ENCODE measurements at places on chromosomes 6 and 20.

DNA sequence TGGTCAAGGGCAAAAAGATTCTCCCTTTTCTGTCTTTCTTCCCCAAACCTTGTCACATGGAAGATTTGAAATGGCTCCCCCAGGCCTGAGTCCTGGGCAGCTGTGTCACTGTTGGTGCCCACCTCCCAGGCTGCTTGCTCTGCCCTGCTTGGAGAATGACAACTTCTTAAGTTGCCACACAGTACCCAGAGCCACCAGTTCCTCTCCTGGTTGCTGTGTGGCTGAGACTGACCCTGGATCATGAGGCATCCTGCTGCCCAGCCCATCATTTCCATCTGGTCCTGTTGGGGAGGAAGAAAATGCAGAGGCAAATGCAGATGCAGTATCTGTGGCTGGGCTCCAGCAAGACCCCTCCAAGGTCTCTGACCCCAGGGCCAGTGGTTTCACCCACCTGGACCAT, 113.7 kb downstream of the PHACTR3 start:
- DNase-seq, result no peak

DNA sequence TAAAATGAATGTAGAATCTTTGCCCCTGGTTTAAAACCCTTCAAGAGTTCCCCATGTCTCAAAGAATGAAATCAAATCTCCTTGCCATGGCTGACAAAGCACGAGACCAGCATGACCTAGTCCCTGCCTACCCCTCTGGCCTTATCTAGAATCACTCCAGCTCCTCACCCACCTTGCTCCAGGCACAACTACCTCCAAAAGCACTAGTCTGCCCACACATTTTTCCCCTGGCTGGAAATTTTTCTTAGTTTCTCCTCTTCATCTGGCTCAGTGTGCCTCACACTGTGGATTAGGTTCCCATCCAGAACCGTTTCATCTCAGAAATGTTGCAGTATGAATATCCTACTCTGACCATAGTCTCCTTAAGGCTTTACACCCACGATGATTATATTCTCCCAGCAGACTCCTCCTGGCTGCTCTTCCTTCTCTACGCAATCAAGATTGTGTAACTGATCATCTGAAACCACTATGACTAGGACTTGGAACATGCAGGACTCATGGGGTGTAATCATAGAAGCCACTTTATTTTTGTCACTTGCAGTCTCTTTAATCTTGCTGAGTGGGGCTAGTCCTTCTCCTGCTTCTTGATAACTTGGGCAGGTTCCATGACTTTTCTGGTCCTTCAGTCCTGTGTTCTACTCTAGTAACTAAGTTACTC, 7.8 kb upstream of the MRS2 start:
- DNase-seq, result no peak

DNA sequence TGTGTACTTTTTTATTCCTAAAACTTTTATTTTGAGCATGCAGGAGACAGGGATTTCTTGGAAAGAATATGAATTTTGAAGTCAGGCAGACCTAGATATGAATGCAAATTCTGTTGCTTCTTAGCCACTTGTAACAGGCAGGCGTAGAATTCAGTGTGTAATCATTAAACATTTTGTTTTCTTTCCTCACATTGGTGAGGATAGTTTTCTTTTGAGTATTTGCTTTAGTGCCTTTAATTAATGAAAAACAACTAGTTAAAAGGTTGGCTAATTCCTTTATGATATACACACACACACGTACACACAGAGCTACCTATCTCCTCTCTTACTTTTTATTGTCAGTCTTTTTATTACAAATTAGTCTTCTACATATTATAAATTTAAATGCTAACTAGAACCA, 342.3 kb downstream of the CDKAL1 start:
- DNase-seq, result no peak

- no peak for DNase-seq
These were observed 262.4 kb downstream of the SOX4 start for GRCh38 chr6:21855811-21856455.

- DNase-seq, result no peak
These were observed 92.4 kb upstream of the TMEM170B start for GRCh38 chr6:11445146-11445545.

- no peak for DNase-seq
These were observed 229.8 kb downstream of the SOX4 start for GRCh38 chr6:21823371-21823770.

- DNase-seq, result no peak
These were observed 81.4 kb downstream of the JARID2 start for GRCh38 chr6:15327271-15327670.

- DNase-seq, result no peak
These were observed 214.9 kb upstream of the KCNG1 start for GRCh38 chr20:51237791-51238190.

DNA sequence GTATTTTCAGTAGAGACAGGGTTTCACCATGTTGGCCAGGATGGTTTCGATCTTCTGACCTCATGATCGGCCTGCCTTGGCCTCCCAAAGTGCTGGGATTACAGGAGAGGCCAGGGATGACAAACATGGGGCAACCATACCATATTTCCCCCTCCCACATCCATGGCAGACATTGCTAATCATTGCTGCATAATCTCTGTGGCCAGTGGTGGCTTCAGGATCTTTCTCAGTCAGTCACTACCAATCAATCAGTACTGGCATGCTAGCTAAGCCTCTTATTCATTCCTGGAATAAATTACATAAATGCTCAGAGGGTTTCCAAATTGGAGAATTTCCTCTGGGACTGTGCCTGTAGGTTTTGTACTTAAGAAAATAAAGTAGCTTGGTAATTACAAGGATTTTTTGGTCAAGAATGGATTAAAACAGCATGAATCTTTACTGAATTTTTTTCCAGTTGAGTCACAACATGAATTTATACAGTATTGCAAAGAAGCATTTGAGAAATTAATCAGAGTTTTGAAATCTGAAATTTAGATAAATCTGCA, 138.1 kb downstream of the FNDC1 start:
- DNase-seq, result no peak

DNA sequence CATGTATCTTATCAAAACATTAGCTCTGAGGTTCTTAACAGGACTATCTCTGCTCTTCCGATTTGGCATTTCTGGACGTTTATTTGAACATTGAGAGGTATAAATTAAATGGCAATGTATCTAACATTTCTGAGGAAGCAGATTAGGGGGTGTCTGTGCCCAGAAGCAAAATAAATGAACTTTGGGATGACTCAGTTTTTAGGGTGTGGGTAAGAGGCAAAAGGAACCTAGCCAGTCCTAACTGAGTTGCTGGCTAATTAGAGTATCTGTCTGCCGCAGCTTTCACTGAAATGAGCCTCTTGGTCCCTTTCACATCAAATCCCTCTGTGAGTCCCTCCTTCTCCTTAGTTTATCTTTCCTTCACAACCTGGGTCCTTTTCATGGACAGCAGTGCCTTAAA, 1.1 kb downstream of the RNF144B start:
- DNase-seq, result no peak

- DNase-seq, result no peak
These were observed 4.8 kb downstream of the PHF20 start for GRCh38 chr20:35776513-35777101.

GRCh38 chr6:21634582-21634981, 41.0 kb downstream of the SOX4 start:
- no peak for DNase-seq

DNA sequence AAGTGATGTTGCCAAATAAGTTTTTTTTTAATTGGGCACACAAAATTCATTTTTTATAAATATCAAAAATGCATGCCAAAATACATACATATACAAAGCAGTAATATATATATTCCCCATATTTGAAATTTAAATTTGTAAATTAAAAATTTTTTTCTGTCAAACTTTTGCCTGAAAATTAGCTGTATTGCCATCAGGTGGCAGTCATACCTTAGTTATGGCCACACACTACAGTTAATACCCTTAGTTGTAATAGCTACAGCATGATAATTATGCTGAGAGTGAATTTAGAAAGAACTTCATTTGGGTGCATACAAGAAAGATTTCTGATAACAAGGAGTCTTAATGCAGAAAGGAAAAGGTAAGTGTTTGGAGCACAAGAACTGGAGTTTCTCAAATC, 46.2 kb upstream of the SDHAF4 start:
- DNase-seq, result no peak

- DNase-seq, result no peak
These were observed 129.6 kb downstream of the CEBPB start for GRCh38 chr20:50320005-50320900.

DNA sequence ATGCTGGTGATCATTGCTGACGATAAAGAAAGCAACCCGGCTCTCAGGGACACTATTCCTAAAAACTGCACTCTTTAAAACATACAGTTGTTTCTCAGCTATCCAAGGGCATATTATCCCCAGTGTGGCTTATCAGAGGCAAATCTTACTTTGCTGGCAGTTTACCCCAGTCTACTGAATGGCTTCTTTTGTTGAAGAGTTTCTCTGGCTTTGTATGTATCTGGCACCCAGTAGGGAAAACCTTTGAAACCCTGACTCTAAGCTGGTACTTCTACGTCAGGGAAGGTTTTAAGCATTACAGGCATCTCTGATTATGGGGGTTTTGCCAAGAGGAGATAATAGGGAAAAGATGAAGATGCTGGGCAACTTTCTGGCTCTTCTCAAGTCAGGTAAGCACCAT, 637.6 kb upstream of the CHD6 start:
- no peak for DNase-seq

DNA sequence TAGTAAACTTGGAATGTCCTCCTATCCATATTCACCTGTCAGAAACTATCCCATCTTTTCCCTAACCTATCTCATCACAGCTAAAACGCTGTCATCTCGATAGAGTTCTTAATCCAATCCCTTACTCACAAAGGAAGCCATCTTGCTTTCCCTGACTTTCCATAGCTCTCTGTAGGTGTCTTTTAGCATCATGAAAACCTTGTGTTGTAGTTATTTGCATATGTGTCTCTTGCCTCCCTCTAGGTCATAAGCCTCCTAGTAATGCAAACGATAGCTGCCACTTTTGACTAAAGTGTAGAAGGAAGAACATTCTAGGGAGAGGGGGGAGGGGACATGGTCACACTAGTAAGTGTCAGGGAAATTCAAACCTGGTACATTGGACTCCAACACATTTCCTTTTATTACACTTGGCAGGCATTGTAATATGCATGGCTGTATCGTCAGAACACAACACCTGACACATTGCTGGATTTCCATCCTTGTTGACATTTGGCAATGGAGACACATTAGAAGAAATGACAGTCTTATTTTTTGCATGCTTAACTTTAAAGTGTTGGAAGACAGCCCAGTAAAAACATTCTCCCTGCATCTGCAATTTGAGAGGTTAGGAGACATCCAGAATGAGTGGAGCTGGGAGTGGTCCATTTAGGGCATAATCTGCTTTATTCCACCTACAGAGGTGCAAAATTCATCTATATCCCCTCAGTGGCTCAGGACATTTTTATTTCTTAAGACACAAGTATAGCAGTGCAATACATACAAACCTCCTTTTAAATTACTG, 283.4 kb downstream of the HAO1 start:
- DNase-seq, result no peak

DNA sequence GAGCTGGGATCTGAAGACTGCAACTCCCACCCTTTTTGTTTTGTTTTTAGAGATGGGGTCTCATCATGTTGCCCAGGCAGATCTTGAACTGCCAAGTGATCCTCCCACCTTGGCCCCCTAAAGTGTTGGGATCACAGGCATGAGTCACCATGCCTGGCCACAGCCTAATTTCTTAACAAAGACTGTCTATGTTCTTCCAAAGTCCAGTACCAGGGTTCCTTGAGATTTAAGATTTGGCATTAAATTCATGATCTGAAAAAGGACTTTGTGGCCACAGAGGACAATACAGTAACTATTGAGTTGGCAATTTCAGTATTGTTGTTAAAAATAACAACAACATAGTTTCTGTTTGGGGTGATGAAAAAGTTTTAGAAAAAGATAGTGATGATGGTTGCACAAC, 28.7 kb upstream of the BEND3 start:
- DNase-seq, result no peak

- no peak for DNase-seq
These were observed 149.1 kb downstream of the RIMS1 start for GRCh38 chr6:72035486-72035885.

- DNase-seq, result no peak
These were observed 288.0 kb upstream of the PLCB4 start for GRCh38 chr20:8780915-8781314.

GRCh38 chr6:36326356-36326995, 10.2 kb downstream of the BNIP5 start:
- DNase-seq, result no peak

DNA sequence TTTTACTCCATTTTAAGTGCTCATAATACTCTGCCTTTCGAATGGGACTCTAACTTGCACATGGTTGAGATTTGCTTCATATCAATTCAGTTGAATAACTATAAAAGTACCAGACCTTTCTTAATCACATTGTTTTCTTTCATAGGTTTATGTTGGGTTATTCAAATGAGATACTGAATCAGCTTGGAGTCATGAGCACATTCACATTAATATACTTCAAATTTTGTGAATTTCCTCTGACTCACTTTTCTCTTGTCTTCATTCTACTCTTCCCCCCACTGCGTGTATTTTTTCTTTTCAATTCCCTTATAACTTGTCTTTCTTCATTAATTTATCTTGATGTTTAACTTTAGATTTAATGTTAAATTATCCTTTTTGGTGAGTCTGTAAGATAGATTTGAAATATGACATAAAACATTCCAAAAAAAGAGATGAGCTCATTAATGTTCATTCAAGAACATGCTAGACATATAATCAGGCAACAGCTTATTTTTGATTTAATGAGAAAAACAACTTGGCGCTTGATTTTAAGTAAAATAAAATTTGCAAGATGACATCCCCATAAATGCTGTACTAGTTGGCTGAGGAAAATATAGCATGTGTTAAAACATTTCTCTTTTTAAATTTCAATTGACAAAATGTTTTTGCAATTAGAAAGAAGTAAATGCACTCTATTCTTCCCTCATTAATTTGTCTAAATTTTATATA, 736.0 kb downstream of the CD109 start:
- DNase-seq, result no peak

DNA sequence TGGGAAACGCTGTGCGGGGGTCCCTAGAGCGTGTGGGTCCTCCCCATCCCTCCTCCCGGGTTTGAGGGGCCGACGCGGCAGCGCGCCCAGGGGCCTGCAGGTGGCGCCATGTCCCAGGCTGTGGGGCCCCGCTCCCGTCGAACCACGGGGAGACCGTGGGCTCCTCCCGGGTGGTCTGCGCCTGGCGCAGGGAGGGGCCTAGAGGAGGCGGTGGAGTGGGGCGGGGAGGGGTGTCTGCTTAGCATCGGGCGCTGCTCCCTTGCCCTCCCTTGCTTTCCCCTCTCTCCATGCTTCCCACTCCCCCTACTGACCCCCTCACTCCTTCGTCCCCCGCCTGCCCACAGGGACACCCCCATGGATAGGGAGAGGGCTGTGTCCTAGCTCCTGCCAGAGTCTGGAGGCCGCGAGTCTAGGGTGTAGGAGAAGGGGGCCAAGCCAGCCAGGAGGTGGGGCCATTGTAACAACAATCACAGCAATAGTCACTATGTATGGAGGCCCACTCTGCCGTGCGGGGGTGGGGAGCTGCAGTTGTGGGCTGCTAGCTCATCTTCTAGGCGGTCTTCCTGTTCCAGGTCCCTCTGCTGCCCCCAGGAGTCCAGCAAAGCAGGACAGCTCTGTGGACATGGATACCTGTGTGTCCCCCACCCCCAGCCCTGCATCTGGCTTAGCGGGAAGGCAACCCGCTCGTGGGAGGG, 51.7 kb downstream of the CHMP4B start:
- no peak for DNase-seq

- DNase-seq, result no peak
These were observed 315.1 kb downstream of the EPHA7 start for GRCh38 chr6:93104195-93104817.

All from NCI-H187 treated with DMSO at 0.1 percent for 48 hours (cell line).